Renal cortex interstitium (tissue), 15 donors: ENCODE measurements at places on chromosomes 7 and 10.

- no peak for DNase-seq
Observed at GRCh38 chr10:34809796-34810195, 5.3 kb downstream of the PARD3 start.

GRCh38 chr10:6217611-6218010 lies 14.9 kb downstream of the PFKFB3 start:
- DNase-seq = no peak

DNA sequence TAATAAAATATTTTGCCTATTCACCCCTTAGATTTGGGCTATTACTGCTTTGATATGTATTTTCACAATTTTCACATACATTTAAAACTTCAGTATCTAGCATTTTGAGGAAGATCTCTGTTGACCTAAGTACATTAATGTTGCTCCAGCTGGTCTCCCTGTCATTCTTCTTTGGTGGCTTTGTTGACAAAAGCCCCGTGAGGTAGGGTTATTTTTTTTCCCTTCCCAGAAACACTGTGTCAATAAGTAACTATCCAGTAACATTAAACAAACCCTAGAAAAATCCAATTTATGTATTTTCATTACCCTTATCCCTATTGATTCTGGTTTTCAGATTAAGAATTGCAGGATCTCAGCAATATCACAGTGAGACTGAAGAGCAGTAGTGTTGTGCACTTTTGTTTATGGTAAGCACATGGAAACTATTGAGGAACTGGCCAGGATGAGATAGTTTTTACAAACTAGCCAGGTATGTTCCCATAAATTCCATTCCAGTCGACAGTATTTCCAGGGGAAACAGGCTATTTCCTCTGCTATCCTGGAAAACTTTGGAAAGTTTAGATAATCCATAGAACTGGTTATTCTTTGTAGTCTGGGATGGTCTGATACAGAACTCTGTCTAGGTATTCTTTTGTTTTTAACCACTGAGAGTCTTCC lies 198.2 kb downstream of the PON1 start:
- DNase-seq = no peak

DNA sequence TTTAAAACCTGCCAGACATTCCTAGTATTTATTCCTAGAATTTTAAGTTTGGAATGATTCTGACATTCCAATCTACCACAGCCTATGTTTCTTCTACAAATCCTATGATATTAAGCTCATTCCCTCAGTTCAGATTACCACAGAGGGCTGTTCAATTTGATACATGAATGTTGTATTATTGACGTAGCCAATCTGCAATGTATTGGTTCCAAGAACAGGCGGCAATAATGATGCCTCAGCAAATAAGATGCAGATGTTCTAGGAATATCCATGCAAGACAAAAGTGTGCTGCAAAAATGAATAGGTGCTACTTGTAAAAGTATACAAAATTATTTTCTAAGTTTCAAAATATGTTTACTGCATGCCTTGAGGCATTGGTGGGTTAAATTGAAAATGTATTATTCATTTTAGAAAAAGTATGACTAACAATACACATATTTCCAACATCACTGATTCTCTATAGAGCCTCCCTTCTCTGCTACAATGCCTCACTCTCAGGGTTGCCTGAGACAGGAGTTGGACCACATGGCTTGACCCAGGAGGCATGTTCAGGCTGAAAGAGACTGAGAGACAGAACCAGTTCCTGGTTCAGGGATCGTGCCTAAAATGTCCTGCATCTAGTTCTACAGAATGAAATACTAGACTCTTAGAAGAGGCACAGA lies 94.1 kb upstream of the CREB5 start:
- DNase-seq = no peak

- no peak for DNase-seq
Observed at GRCh38 chr10:17209302-17209701, 7.8 kb upstream of the TRDMT1 start.

- no peak for DNase-seq
Observed at GRCh38 chr10:99765672-99766301, 16.7 kb upstream of the ABCC2 start.

DNA sequence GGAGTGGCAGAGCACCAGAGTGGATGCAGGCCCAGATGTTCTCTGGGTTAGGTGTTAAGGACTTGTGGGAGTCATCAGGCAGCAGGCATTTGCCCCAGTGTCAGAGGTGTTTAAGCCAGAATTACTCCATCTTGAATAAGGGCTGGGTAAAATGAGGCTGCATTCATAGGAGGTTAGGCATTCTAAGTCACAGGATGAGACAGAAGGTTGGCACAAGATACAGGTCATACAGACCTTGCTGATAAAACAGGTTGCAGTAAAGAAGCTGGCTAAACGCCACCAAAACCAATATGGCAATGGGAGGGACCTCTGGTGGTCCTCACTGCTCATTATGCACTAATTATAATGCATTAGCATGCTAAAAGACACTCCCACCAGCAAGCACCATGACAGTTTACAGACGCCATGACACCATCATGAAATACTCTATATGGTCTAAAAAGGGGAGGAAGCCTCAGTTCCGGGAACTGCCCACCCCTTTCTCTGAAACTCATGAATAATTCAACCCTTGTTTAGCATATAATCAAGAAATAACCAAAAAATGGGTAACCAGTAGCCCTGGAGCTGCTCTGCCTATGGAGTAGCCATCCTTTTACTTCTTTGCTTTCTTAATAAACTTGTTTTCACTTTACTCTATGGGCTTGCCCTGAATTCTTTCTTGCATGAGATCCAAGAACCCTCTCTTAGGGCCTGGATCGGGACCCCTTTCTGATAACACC lies 882 bp upstream of the LRRC61 start:
- DNase-seq = no peak

DNA sequence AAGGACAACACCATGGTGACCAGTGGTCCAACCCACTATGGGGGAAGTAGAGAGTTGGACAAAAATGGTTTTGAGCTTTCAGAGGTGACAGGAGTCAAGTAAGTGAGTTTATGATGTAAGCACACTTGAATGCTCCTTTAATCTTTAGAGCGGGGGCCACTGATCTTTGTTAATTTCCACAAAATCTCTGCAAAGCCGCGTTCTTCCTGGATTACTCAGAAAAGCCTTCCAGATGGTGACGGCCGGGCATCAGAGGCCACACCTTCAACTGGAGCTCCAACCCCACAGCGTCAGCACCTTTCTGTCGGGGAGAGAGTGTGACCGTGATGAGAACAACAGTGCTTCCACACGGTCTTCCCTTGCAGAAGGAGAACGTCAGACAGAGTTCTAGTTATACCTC lies 35.2 kb upstream of the KLF6 start:
- no peak for DNase-seq

DNA sequence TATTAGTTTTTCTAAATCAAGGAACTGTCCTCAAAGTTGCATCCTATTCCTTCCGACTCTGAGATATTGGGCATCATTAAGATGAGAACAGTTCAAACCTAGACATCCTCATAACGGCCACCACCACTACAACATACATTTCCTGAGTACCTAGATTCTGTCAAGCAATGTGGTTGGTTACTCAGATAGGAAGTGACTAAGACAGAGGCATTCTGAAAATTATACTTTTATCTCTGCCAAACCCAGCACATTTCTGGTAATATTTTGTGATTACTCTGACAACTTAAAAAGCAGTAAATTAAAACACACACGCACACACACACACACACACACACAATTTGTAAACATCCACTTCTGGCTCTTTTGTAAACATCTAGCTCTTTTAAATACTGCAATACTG lies 291.2 kb upstream of the MEOX2 start:
- DNase-seq = no peak

DNA sequence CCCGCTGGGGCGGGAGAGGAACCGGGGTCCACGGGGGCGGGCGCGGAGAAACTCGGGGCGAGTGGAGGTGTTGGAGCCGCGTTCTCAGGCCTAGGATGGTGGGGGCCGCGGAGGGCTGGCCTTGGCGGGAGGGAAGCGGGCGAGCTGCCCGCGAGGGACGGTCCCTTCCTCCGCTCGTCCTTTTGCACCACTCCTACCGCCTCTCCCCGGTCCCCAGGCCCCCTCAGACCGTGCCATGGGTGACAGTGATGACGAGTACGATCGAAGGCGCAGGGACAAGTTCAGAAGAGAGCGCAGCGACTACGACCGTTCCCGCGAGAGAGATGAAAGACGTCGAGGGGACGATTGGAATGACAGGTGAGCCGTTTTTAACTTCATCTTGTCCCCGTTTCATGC lies 451 bp downstream of the SRRT start:
- no peak for DNase-seq

DNA sequence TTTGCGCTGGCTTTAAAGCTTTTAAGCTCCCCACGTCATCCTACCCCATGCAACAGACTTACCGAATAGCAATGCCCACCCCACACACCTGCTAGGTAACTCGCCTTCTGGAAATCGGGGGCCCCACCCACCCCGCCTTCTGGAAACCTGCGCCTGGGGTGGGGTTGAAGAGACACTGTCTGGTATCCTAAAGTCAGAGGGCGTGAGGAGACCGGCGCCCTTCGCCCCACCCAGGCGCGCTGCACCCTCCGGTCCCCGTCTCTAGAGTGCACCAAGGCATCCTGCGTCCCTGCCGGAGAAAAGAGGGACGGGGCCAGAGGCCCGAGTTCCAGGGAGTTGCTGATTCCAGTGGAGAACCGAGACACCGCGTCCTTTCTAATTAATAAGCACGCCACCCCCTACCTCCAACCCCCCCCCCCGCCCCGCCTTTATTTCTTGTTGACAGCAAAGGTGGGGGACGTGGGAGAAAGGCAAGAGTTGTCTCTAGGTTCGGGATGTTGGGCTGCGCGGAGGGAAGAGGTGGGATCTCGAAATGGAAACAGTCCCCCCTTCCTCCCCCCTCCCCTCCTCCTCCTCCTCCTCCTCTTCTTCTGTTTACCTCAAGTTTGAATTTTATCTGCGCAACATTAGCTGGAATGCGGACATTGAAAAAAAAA lies 220.9 kb upstream of the MKLN1 start:
- DNase-seq = no peak

- no peak for DNase-seq
Observed at GRCh38 chr7:38880454-38880853, 28.5 kb downstream of the VPS41 start.

GRCh38 chr7:157526913-157527634 lies 190.3 kb downstream of the DNAJB6 start:
- DNase-seq = no peak

DNA sequence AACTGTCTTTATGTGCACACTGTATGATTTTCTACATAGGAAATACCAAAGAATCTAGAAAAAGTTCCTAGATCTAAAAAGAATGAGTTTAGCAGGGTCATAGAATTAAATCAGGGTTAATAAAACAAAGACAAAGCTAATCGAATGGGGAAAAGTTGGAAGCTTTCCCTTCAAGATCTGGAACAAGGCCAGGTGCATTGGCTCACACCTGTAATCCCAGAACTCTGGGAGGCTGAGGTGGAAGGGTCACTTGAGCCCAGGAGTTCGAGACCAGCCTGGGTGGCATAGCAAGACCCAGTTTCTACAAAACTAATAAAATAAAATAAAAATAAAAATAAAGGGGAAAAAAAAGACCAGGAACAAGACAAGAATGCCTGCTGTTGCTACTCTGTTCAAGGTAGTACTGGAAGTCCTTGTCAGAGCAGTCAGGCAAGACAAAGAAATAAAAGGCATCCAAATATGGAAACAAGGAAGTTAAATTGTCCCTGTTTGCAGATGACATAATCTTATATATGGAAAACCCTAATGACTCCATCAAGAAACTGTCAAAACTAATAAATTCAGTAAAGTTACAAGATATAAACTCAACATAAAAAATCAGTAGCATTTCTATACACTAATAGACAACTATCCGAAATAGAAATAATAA lies 76.1 kb upstream of the RHEB start:
- DNase-seq = no peak

DNA sequence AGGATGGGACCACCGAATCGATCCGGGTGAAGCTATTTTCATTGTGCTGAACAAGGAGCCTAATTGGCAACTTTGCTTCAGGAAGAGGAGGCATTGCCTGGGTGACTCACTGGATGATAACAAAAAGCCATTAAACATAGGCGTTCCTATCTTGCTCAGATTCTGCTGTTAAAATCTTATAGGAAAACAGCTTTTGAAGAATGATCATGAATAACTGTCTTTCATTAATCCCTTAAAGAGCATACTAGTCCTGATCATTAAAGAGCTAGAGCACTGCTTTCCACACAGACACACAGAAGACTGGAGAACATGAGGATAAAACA lies 174.2 kb upstream of the IMMP2L start:
- DNase-seq = no peak

GRCh38 chr7:155107126-155107525 lies 37.0 kb downstream of the HTR5A start:
- DNase-seq = no peak

DNA sequence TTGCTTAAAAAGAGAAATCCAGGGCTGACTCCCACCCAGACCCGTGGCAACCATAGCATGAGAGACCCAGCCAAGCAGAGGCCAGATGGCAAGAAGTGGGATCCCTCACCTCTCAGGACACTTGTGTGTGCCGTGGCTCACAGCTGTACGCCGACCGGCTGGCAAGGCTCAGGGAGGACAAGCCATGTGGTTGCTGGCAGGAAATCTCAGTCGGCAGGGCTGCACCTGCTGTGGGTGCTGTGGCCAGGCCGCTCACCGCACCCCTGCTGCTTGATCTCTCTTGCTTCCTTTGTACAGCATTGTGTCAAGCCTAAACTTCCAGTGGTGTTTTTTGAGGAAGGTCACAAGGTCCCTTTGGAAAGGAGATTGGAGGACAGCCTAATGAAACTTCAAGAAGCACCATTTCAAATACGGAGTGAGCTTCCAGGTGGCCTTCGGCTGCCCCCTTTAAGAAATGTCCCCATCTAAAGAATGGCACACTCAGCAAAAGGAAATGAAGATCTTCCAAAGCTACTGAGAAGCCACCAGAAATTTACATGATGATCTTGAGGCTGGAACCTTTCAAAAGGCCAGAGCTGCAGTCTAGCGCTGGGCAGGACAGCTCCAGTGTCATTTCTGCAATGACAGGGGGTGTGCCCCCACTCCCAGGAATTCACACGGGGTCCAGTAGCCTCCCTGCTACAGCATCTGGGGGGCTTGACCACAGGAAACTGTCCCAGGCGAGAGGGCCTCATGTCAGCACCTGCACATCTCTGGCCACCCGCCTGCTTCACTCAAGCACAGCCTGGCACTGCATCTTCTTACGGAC lies 409.0 kb upstream of the MGMT start:
- no peak for DNase-seq

DNA sequence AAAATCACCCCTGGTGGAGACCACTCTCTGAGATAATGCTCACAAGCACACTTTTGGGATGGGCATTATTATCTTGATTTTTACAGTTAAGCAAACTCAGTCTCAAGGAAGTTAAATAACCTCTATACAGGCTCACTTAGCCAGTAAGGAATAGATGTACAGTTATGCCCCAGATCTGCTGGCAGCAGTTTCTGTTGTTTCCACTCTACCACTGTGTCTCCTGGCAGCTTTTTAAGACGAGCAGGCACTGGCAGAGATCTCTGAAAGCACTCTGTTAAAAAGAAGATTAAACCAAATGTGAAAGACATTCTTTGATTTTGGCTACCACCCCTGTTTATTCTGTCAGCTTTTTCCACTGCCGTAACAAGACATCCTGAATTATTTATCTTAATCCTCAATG lies 73.2 kb downstream of the SRI start:
- DNase-seq = no peak

- peak; percentile 98 for DNase-seq
Observed at GRCh38 chr7:44606341-44607140, at the start of gene OGDH. Gene OGDH, plus strand, starts transcription at chr7:44606627. Its CDS starts 17,717 bp downstream, at chr7:44624344.
